ELF-1 (cell line): ENCODE measurements at places on chromosomes 2 and 18.
A peak's percentile ranks its signal among the peaks of the same experiment; 100 is the strongest.

GRCh38 chr18:4453874-4454536, 1.1 kb downstream of the DLGAP1 start:
- DNase-seq: peak; percentile 75

DNA sequence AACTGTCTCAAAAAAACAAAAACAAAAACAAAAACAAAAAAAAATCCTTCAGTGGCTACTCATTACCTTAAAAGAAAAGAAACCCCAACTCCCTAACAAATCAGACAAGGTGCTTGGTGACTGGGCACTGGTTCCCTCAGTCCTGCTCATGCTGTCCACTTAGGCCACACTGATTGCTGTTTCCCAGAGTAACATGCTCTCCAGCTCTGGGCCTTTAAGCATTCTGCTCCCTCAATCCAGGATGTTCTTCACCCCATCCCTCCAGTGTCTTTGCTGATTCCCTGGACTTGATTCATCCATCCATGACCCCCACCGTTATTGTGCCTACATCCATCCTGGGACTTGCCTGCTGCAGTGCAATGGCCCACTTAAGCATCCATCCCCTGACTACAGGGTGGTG, 16.4 kb upstream of the XPO1 start:
- no peak for DNase-seq

DNA sequence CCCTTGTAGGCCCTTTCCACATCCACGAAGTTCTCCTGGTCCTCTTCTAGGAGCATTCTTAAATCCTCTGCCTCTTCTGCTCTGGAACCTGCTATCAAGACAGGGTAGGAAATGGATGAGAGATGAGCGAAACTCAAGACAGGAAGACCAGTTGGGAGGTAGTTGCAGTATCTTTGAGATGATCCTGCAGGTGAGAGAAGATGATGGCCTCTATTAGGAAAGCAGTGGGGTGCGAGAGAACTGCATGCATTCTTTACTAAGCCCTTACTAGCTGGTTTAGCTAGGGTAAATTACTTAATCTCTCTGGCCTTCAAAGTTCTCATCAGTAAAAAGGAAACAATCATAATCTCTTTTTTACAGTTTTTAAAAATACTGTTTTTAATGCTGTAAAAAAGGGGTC, 47.0 kb downstream of the VSNL1 start:
- no peak for DNase-seq

- no peak for DNase-seq
These were observed 76.1 kb downstream of the EPB41L3 start for GRCh38 chr18:5467671-5468070.

DNA sequence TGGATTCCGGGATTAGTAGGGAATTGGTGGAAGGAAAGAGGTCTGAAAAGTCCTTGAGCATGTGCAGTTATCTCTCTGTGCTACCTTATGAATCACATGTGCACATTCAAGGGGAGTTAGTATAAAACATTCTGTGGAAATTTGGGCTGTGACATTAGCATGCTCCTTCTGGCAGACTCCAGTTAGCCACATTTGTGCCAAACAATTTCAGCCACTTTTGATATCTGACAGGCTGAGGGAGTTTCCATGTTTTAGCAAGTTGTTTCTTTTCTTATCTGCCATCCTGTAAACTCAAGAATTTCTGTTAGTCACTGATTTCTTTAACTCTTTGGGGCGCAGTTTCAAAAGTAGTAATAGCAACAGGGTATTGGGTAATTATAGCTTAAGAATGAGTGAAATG, 28.3 kb upstream of the GYPC start:
- DNase-seq: no peak

DNA sequence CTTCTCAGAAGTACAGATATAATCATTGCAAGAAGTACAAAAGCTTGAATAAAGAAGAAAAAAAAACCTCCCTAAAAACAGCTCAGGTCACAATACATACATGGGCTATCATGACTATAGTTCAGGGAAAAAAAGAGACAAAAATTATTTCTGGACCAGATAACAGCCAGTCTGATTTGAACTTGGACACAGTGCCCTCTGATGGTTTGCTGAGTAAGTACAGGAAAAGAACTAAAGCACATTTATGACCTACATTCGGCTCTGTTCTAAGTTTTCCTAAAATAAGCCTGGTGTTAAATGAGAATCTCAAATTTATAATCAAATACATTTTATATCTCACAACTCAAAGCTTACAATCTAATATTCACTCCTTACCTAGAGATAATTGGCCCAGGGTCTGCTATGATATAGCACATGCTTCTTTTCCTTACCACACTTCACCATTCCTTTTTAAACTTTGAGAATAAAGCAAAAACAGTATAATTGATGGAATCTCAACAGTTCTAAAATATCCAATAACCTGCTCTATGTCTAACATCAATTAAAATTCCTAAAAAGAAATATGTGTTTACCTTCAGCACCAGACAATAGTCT, 81.1 kb downstream of the RAPH1 start:
- no peak for DNase-seq

GRCh38 chr2:88657131-88657530, 29.9 kb upstream of the EIF2AK3 start:
- DNase-seq: no peak

- DNase-seq: no peak
These were observed 84.2 kb downstream of the ANTXR1 start for GRCh38 chr2:69097148-69097610.

GRCh38 chr2:214881647-214882202, 72.2 kb upstream of the BARD1 start:
- DNase-seq: no peak

GRCh38 chr2:233912691-233913423, 4.3 kb upstream of the TRPM8 start:
- DNase-seq: peak; percentile 70

DNA sequence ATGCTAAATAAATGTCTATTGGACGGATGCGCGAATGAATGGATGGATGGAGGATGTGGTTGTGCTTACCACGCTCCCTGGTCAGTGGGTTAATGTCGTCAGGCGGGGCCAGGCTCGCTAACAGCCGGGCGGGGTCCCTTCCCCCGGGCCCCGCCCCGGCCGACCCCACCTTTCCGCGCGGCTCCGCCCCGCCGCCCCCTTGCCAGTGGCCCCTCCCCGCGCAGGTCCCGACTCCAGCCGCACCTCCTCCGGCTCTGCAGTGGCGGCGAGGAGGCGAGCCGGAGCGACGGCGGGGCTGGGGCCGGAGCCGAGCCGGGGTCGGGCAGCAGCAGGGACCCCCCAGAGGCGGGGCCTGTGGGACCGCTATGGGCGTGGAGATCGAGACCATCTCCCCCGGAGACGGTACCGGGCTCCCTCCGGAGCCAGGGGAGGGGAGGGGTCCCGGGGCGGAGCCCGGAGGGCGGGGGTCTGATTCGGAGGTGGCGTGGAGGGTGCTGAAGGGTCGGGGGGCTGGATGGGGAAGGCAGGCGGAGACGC, at the start of gene FKBP1B:
Gene FKBP1B, plus strand, starts transcription at position 257 of the 537 bp plus-strand sequence. Its CDS starts 109 bp downstream, at position 366.
- peak; percentile 50 for DNase-seq

DNA sequence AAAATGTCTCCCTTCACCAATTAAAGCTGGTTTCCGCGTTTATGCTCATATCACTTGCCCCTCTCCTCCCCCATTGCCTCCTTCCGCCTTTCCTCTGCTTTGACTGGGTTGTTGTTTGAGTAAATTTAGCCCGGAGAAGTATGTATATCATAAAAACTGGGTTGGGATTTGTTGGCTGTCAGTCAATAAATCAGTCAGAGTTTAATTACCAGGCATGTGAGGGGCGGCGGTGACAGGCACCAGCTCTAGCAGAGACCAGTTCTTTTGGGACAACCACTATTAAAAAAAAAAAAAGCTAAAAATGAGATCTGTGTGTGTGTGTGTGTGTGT, 382.4 kb upstream of the SMIM21 start:
- no peak for DNase-seq

DNA sequence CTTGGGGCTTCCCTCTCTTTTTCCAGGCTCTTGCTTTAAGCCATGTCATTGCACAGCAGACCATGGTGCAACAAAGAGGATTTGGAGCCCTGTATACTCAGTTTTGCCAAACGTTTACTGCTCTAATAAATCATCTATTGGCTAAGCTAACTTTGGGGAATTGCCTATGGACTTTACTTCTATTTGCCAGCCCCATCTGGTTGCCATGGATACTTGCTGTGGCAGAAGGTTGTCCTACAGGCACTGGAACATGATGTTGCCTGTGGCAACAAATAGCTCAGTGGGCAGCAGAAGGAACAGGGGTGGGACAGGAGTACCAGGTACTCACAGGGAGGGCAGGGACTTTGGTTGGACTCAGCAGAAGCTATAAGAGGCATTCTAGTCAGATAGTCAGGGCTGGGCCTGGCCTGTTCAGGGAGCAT, 129.7 kb downstream of the CCDC85A start:
- no peak for DNase-seq

- no peak for DNase-seq
These were observed 1132.2 kb downstream of the LRP1B start for GRCh38 chr2:140998577-140998976.

GRCh38 chr18:23584019-23584983, 2.0 kb downstream of the NPC1 start:
- DNase-seq: no peak

DNA sequence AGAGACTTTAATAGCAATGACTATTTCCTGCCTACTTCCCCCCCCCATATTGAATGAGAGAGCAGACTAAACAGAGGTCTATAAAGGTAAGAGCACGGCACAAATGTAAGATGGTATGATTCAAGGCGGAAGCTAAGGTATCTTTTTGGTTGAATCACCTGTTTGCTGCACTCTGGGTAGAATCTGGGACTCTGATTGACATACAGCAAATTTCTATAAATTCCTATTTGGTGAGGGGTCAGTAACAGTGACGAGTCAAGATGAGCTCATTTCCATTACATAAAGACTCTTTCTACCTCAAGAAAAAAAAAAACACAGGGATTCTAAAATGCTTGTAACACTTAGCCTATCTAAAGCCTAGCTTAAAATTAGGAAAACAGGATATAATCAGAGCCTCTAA, 297.3 kb downstream of the TNS1 start:
- no peak for DNase-seq

- DNase-seq: no peak
These were observed 52.4 kb upstream of the UPP2 start for GRCh38 chr2:158049129-158049855.

- no peak for DNase-seq
These were observed 117.5 kb upstream of the CRIM1 start for GRCh38 chr2:36238106-36238505.

DNA sequence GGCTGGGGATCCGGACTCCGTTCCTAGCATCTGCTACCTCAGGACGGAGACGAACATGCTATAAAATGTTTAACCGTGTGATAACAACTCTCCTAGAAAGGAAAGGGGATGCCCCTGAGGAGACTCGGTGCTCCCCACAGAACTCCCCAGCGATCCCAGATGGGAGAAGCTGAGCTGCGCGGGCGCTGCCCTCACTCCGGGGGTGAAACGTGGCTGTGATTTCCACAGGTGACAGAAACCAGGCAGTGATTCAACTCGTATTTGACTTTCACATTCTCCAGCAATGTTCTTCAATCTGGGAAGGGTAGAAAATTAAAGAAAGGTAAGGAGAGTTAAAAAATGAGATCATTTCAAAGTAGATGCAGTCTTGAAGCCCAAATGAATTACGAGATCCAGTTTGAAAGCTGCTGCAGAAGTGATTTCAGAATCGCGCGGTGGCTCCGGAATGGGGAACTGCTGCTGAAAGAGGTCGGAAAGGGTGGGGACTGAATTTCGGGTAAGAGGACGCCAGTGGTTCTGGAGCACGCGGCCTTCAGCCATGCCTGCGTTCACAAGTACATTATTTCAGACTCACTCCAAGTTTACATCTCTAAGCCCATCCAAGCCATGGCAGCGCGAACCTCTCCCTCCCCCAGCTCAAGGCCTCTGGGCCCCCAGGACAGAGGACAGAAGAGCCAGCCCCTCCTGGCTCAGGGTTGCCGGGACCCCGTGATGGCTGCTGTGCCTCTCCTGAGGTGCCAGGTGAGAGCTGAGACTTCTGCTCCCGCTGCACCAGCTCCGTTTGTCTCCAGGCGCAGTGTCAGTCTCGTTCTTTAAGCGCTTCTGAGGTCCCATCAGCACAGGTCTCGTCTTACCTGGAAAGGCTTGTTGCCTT, 39.5 kb downstream of the ADNP2 start:
- no peak for DNase-seq
